ENCODE measurements at places on chromosomes 5 and 9. TPM values are rescaled to one million over a fixed set of nuclear protein-coding genes. Genes with fewer than 3 reads are reported as not detected.

The GPR21 gene
- total RNA-seq: not detected

The SECISBP2 gene
- total RNA-seq: 17.7 TPM

The PLCXD3 gene
- 0.10 TPM for total RNA-seq

The IRGM gene
- total RNA-seq: 0.18 TPM

The ZFP2 gene
- 1.2 TPM for total RNA-seq

The NSG2 gene
- total RNA-seq: not detected

The ZNF883 gene
- not detected for total RNA-seq

The TMEM252 gene
- total RNA-seq: not detected

The RGS7BP gene
- not detected for total RNA-seq

The PCDHGB3 gene
- total RNA-seq: 0.49 TPM

The GRPEL2 gene
- total RNA-seq: 30.1 TPM

The STRBP gene
- total RNA-seq: 40.3 TPM

The HOMER1 gene
- 19.6 TPM for total RNA-seq

The PCA3 gene
- total RNA-seq: not detected

The SHC3 gene
- total RNA-seq: 1.7 TPM

The SNX18 gene
- total RNA-seq: 14.4 TPM

The TPM2 gene
- 544 TPM for total RNA-seq

The ITK gene
- total RNA-seq: 0.26 TPM

The LRRC26 gene
- total RNA-seq: 0.69 TPM

The KIF24 gene
- total RNA-seq: 7.2 TPM

The SPOCK1 gene
- 15.6 TPM for total RNA-seq

The PTPRD gene
- not detected for total RNA-seq

The AQP7 gene
- total RNA-seq: 0.26 TPM

The PNPLA7 gene
- total RNA-seq: 3.9 TPM

The PIP5KL1 gene
- total RNA-seq: 7.8 TPM

The SLCO6A1 gene
- not detected for total RNA-seq

The ROR2 gene
- total RNA-seq: 5.9 TPM

The SV2C gene
- not detected for total RNA-seq

The HAPLN1 gene
- total RNA-seq: 0.13 TPM

The BRD9 gene
- 64.3 TPM for total RNA-seq
